ENCODE measurements at places on chromosomes 13 and 19. TPM values are rescaled to one million over a fixed set of nuclear protein-coding genes. Genes with fewer than 3 reads are reported as not detected.

CATSPERD gene
- 0.05 TPM for total RNA-seq

SWSAP1 gene
- 3.3 TPM for total RNA-seq

DNA sequence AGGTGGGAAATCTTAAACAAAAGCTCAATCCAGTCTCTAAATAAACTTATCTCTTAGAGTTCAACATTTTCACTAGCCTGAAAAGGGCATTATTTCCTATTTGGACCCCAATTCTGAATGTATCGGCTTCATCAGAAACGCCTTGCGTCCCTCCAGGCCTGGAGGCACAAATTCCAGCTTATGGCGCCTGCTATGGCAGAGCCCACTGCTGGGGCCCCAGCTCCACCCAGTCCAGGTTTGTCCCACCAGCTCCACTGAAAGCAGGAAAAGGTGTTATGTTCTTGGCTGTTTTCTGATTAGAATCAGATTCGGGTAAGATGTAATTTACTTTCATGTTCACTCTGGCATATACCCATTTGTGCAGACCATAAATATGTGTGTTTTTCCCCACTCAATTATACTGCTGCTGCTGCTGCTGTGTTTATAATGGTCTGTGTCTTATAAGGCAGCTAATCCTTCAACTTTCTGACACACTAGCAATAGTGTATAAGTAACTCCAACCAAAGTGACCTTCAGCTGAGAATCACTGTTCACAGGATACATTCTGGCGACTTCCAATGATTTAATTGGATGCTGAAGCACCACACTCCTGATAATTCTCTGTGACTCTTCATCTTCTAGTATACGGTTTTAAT, 6.4 kb downstream of the IRS2 start:
- DNase-seq: no peak

DNA sequence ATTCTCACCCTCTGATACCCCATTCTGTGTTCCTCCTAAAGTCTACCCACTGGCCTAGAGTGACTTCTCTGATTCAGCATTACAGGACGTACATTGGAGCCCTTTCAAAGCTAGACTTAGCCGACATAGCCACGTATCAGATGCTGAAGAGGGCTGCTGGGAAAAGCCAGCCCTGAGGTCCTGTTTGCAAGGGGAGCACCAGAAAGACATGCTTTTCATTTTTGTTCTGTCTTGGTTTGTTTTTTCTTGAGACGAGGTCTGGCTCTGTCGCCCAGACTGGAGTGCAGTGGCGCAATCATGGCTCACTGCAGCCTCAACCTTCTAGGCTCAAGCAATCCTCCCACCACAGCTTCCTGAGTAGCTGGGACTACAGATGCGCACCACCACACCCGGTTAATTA, 6.3 kb upstream of the ZSWIM4 start:
- no peak for DNase-seq

GRCh38 chr13:59488436-59488835, 675.3 kb downstream of the DIAPH3 start:
- no peak for DNase-seq

DNA sequence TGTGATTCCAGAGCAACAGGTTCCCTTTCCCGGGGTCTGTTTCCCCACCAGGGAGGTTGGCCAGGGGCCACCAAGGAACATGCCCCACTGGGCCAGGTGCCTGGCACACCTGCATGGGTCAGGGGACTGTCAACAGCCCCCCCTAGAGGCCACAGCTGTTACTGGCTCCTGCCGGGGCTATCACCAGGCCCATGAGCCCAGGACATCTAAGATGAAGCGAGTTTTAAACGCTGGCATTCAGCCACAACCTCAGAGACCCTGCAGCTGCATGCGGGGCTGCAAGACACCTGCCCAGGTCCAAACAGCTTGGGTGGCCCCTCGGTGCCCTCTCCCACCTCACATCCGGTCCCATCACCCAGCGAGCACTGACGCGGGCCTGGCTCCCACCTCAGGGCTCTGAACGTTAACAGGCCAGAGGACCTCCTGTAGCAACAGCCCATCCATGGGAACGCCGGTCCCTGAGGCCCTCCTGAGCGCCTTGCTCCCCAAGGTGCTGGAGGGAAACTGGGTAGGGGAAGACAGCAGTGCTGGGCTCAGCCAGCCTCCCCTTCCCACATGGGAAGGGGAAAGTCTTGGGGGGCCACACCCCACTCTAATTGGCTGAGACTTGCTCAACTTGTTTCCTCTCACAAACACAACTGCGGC, 12.0 kb downstream of the KHSRP start:
- no peak for DNase-seq

GRCh38 chr13:80082396-80083080, 258.4 kb downstream of the SPRY2 start:
- DNase-seq: no peak
